ENCODE measurements at places on chromosomes 6 and 20.

- DNase-seq, result no peak
Measured at GRCh38 chr20:32858189-32858588, 534 bp upstream of the EFCAB8 start.

DNA sequence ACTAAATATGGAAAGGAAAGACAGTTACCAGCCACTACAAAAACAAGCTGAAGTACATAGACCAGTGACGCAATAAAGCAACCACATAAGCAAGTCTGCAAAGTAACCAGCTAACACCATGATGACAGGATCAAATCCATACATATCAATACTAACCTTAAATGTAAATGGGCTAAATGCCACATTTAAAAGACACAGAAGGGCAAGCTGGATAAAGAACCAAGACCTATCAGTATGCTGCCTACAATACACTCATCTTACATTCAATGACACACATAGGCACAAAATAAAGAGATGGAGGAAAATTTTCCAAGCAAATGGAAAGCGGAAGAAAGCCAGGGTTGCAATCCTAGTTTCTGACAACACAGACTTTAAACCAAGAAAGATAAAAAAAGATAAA lies 24.1 kb downstream of the HLA-C start:
- DNase-seq, result no peak

GRCh38 chr6:33050014-33050810 lies 23.2 kb downstream of the HLA-DPA1 start:
- DNase-seq, result no peak

DNA sequence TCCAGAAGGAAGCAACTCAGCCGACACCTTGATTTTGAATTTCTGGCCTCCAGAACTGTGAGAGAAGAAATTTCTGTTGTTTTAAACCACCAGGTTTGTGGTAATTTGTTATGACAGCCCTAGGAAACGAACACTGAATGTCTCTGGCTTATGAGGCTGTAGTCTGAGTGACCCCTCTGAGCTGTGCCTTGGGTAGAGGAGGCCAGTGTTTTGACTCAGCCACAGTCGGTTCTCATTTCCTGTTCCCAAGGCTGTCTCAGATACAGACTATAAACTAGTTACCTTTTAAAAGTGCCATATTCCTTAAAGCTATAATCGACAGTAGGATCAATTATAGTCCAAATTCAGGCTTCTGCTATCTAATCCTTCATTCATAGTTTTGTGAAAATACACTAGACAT lies 391.2 kb upstream of the MAP3K7 start:
- no peak for DNase-seq

- DNase-seq, result no peak
Measured at GRCh38 chr20:53662595-53662994, 69.0 kb upstream of the ZNF217 start.

DNA sequence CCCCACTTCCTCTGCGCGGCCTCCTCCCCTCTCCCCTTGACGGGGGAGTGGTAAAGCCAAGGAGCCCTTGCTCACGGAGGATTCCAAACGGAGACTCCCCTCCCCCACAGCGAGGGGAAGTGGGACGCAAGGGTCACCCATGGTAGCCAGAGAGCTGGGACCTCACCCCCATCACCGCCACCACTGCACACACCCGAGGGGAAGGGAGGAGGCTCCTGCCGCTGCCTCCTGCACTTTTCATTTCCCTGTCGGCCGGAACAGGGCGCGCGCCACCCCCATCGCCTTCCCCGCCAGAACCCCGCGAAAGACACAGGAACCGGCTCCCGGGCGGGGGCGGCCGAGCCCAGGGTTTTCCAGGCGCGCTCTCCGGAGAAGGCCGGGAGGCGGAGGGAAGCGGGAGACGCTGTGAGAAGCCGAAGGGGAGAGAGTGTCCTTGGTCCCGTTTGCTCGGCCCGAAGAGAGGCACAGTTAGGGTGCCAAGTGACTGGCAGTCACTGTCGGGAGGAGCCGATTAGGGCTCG lies 789 bp downstream of the CCND3 start:
- no peak for DNase-seq

DNA sequence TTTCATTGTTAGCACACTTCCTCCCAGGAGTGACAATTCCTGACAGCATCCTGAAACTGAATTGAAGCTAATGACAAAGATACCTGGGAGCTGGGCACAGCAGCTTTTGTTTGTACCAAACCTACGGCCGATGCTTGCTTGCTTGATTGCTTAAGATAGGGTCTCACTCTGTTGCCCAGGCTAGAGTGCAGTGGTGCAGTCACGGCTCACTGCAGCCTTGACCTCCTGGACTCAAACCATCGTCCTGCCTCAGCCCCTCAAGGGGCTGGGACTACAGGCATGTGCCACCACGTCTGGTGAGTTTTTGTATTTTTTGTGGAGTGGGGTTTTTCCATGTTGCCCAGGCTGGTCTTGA lies 84.7 kb upstream of the SCP2D1 start:
- no peak for DNase-seq

DNA sequence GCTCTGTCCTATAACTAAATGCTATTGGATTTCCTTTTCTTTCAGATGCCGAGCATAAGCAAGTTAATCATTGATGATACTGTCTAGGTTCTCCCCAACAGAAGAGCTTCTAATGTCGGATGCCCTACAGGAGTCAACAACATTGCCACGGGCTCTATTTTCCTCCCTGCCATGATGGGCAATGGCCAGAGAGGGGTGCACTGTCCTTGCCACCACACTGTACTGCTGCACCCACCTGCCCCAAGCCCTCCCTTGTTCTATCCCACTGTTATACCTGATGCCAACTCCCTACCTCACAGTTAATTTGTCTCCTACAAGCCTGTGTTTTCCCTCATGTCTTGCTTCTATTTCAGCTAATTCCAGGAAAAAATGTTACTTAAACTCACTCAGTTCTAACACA lies 773.6 kb upstream of the CHD6 start:
- no peak for DNase-seq

DNA sequence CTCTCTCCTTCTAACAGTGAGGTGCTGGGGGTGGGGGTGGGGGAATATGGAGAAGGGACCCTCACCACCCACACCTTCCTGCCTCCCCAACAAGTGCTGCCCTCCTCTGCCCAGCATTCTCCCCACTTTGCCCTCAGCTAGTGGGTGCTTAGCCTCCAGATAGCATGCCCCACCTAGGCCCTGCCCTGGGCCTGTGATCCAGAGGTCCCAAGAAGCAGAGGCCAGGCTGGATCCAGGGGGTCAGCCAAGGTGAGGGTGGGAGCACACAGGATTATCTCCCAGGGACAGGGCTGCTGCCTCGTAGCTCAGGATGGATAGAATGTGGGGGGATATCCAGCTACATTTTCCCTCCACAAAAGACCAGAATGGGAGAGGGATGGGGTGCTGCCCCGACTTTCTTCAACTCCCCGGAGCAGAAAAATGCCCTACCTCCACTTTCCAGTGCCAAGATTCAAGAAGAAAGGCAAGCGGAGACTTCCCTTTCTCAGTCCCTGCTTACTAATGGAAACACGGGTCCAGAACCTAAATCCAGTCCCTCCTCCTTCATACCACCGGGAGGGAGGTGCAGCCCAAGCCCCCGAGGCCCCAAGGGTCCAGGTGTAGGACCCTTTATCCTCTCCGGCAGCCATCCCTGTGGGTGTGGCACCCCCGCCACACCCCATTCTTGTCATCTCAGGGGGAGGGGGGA lies 987 bp downstream of the ADISSP start:
- DNase-seq, result no peak

DNA sequence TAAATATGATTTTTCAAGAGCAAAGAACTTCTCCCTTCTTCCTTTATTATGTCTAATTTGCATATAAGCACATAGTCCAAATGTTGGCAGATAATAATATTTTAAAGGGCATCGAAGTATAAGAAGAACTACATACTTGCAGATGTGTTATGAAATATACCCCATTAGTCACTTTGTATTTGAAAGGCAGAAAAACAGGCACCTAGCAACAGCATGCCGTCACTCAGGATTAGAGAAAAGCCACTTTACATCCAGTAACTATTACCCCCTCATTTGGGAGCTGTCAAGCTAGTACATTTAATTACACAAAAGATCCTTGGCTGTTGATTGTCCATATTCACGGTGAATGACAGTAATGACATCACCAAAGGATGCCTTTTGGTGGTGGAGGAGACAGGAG lies 99.3 kb upstream of the ARMC2 start:
- no peak for DNase-seq

DNA sequence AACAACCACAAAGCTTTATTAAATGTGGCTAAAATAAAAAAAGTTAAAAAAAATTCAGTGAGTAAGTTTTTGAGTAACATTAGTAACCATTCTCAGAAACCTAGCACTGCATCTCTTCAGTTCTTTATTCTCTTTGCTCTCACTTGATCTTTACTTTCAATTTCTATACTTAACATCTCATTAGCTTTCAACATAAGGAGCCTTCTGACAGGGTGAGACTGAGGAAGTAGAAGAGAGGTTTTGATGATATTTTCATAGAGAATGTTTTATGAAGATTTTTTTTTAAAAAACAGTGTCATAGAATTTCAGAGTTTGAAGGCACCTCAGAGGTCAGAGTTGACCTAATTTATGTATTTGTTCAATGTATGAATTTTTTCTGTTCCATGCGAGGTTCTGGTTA lies 60.8 kb downstream of the FAM83B start:
- DNase-seq, result no peak

DNA sequence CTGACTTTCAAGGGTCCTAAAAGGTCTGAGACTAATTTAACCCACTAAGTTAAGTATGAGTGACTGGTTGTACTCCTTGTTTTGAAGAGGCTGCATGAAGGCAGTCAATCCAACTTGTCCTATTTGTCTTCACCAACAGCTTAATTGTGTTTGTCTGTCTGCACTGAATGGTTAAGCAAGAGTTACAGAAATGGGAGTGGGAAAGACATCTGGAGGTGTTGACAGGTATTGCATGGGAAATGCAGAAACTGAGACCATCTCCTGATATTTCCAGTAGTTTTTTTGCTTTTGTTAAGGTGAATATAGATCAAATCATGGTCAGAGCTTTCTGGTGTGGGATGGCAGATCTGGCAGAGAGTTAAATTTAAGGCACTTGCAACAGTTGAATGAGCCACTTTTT lies 6.5 kb downstream of the FUT9 start:
- no peak for DNase-seq

GRCh38 chr20:63047267-63047666 lies 40.5 kb upstream of the BHLHE23 start:
- no peak for DNase-seq

- DNase-seq, result no peak
Measured at GRCh38 chr6:111604259-111605099, 1.2 kb downstream of the TRAF3IP2 start.

GRCh38 chr6:117506180-117506835 lies 23.8 kb downstream of the DCBLD1 start:
- no peak for DNase-seq

DNA sequence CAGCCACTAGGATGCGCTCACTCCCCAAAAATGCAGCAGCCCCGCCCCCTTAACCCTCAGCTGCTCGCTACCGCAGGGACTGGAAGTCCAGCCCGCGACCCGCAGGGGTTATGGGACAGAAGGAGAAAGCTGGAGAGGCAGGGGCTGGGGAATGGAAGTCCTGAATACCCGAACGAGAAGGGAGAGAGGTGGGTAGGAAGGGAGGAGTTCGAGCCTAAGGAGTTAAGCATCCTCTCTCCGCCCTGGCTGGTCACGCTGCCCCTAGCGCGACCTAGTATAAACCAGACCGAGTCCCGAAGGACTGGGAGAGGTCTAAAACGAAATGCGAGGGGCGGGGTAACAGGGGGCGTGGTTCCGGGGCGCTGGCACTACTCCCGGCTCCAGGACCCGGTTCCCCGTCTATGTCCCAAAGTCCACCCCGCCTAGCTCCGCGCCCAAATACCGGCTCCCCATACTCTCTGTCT lies 448 bp upstream of the DDAH2 start:
- peak; percentile 64 for DNase-seq

GRCh38 chr6:116286773-116287358 lies 7.1 kb upstream of the TSPYL1 start:
- DNase-seq, result no peak

GRCh38 chr6:5204376-5204775 lies 56.4 kb downstream of the LYRM4 start:
- no peak for DNase-seq

DNA sequence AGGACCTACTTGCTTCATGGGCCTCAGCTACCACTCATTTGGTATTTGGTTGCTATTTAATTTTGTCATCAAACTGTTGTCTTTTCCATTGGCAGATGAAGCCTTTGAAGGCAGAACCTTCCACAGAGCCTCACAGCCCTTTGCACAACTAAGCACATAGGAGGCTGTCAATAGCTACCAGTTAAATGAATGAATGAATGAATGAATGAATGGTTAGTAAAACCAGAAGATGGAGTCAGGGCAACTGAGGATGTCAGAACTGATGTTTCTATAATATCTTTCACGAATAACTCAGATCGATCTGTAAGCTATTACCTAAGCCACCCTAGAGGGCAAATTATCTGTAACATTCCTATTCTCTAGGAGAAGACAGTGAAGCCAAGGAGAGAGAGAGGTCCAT lies 19.1 kb downstream of the BNIP5 start:
- DNase-seq, result no peak

DNA sequence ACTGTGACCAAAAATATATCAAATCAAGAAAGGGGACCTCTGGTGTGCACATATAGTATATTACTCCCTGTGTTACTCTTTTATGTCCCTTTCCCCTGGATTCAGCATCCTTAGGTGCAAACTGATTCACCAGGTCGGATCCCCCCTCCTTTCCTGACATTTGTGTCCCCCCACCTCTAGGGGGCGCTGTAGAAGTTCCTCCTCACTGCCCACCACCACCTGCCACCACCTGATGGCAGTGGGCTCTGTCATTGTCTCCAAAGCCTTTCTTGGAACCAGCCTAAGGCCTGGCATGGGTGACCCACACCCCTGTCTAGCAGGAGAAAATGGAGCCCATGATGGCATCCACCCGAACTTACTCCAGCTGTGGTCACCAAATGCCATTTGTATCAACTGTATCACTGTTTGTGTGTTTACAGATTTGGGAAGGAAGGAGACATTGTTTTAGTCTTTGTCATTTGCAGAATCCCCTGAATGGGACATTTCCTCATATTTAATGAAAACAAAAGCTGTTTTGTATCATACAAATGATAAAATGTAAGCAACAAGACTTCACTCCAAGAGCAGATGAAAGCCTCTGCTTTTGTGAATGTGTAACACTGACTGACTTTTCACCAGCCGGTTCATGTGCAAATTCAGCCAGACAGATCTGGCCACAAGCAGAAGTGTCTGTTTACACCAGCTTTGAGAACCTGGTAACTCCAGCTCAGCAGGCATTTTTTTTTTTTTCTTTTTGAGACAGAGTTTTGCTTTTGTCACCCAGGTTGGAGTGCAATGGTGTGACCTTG lies 66.2 kb downstream of the ARMC2 start:
- no peak for DNase-seq

DNA sequence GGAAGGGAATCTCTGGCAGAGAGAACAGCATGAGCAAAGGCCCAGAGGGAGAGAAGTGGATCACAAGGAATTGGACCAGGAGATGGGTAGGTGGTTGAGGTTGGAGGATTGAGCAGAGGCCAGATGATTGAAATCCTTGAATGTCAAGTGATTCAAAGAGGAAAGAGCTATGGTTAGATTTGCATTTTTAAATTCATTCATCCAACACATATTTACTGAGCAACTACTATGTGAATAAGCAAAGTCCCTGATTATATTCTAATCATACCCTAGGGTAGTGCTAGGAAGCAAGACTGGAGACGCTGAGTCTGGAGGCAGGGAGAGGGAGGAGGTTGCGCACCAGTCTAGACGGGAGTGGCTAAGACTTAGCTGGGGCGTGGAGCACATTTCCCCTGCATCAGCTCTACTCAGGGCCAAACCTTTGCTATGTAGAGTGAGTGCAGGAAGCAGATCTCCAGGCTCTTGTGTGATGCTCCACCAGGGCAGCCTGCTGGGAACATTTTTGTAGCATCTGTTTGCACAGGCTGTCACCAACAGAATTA lies 40.2 kb downstream of the EYA2 start:
- DNase-seq, result no peak
